Osteoblast (primary cell): ENCODE measurements at places on chromosomes 7 and 10. TPM values are rescaled to one million over a fixed set of nuclear protein-coding genes. Genes with fewer than 3 reads are reported as not detected.
A peak's percentile ranks its signal among the peaks of the same experiment; 100 is the strongest.

Gene BHLHA15
- not detected in 2 replicates for total RNA-seq

GRCh38 chr10:24723386-24723787 lies 300 bp downstream of the ARHGAP21 start:
- H3K4me1 ChIP-seq = peaks cover 33% of the 10 kb centered on the region
- peak overlapping the region; percentile 81 for H3K27ac ChIP-seq
- no peaks in the 10 kb centered on the region for H3K36me3 ChIP-seq
- peak overlapping the region; percentile 91 for H3K4me3 ChIP-seq
- DNase-seq = peak; percentile 88
- no peaks in the 10 kb centered on the region for H3K27me3 ChIP-seq

- no peaks in the 10 kb centered on the region for H3K27me3 ChIP-seq
- no peak overlapping the region for H3K4me3 ChIP-seq
- no peak overlapping the region for H3K27ac ChIP-seq
- H3K36me3 ChIP-seq = no peaks in the 10 kb centered on the region
- H3K4me1 ChIP-seq = no peaks in the 10 kb centered on the region
- DNase-seq = no peak
These were observed 24.2 kb downstream of the AFAP1L2 start for GRCh38 chr10:114380060-114380459.

Gene HTRA1
- 392 and 413 TPM in 2 replicates for total RNA-seq

Gene CUX1
- total RNA-seq = 39.2 and 41.6 TPM in 2 replicates

GRCh38 chr7:156475666-156476065 lies 164.9 kb upstream of the RNF32 start:
- no peak for DNase-seq
- no peaks in the 10 kb centered on the region for H3K36me3 ChIP-seq
- no peak overlapping the region for H3K27ac ChIP-seq
- no peaks in the 10 kb centered on the region for H3K4me1 ChIP-seq
- H3K4me3 ChIP-seq = no peak overlapping the region

Gene COL28A1
- total RNA-seq = 0.29 and 0.36 TPM in 2 replicates

- H3K36me3 ChIP-seq = no peaks in the 10 kb centered on the region
- no peak overlapping the region for H3K4me3 ChIP-seq
- H3K4me1 ChIP-seq = no peaks in the 10 kb centered on the region
- H3K27me3 ChIP-seq = no peaks in the 10 kb centered on the region
- DNase-seq = no peak
These were observed 689.7 kb upstream of the IGFBP3 start for GRCh38 chr7:46610746-46611145.

- no peak overlapping the region for H3K4me3 ChIP-seq
- H3K27ac ChIP-seq = no peak overlapping the region
- H3K4me1 ChIP-seq = no peaks in the 10 kb centered on the region
- H3K36me3 ChIP-seq = no peaks in the 10 kb centered on the region
- H3K27me3 ChIP-seq = no peaks in the 10 kb centered on the region
- no peak for DNase-seq
These were observed 615.0 kb upstream of the MKI67 start for GRCh38 chr10:128741180-128741579.

- no peaks in the 10 kb centered on the region for H3K36me3 ChIP-seq
- H3K4me1 ChIP-seq = no peaks in the 10 kb centered on the region
- no peak overlapping the region for H3K27ac ChIP-seq
- no peak for DNase-seq
- no peak overlapping the region for H3K4me3 ChIP-seq
- H3K27me3 ChIP-seq = no peaks in the 10 kb centered on the region
These were observed 190.3 kb upstream of the GRM3 start for GRCh38 chr7:86453454-86453853.

DNA sequence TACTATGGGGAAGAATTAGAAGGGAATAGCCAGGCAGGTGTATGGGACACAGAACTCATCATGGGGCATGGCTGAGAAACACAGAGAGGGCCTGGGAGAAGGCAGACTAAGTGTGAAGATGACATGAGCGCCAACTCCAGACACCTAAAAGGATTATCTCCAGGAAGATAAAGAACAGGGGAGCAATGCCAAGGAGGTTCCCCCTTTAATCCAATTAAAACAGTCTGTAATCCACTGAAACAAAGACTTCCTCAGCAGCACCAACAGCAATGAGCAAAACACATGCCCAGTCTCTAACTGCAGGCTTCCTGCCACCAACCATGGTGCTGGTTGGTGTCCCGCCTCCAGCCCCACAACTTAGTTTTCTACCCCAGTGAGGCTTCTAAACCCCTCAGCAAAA lies 108.9 kb downstream of the GRID1 start:
- no peaks in the 10 kb centered on the region for H3K27me3 ChIP-seq
- no peak overlapping the region for H3K4me3 ChIP-seq

DNA sequence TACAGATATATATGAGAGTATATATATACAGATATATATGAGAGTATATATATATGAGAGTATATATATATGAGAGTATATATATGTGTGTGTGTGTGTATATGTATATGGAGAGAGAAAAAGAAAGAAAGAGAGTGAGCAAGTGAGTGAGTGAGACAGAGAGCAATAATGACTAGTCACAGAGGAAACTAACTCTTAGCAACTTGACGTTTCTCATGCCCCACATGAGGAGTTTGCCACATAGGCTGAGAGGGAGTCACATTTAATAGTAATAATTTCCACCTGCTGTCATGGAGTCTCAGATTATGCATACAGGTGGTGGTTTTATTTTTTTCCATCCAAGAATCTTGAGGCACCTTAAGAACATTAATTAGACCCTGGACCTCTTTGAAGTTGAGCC lies 199.9 kb downstream of the GATA3 start:
- no peaks in the 10 kb centered on the region for H3K4me1 ChIP-seq
- H3K27ac ChIP-seq = no peak overlapping the region
- H3K4me3 ChIP-seq = no peak overlapping the region
- no peaks in the 10 kb centered on the region for H3K36me3 ChIP-seq
- no peaks in the 10 kb centered on the region for H3K27me3 ChIP-seq

DNA sequence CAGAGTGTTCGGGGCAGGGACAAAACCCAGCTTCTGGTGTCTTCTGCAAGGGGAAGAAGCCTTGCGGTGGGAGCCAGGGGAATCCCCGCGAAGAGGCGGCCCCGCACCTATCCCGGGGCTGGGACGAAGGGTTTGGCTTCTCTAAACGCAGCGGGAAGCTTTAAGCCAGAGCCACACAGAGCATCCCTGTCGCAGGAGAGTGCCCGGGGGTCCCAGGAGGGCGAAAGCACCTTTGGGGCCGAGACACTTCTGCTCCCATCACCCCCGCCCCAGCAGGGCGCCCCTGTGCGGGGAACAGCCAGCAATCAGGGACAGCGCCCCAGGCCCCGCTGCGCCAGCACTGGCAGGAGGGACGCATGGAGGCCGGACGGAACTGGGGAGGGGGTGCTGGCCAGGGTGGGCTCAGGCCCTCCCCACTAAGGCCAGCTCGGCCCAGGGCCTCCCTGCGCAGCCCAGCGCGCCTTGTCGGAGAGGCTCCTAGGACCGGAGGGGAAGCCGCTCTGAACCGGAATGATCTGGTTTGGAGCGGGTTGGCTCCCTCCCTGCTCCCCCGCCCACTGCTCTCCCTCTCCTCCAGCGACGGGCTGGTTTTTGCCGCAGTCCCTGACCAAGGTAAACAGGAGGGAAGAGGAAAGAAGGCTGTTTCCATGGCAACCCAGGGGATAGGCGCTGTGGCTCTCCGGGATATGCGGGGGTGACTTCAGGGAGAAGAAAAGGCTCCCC lies 63.9 kb downstream of the TMEM209 start:
- H3K4me3 ChIP-seq = peak overlapping the region; percentile 71
- peak; percentile 98 for DNase-seq
- H3K27ac ChIP-seq = peak overlapping the region; percentile 90
- peaks cover 29% of the 10 kb centered on the region for H3K4me1 ChIP-seq
- peaks cover 4% of the 10 kb centered on the region for H3K36me3 ChIP-seq

- peaks cover 7% of the 10 kb centered on the region for H3K4me1 ChIP-seq
- H3K27me3 ChIP-seq = peaks cover 3% of the 10 kb centered on the region
- H3K4me3 ChIP-seq = no peak overlapping the region
- H3K27ac ChIP-seq = no peak overlapping the region
- H3K36me3 ChIP-seq = no peaks in the 10 kb centered on the region
These were observed 118.6 kb upstream of the PARD3 start for GRCh38 chr10:34933676-34934075.

- no peaks in the 10 kb centered on the region for H3K4me1 ChIP-seq
- no peaks in the 10 kb centered on the region for H3K36me3 ChIP-seq
These were observed 7.7 kb upstream of the SRGN start for GRCh38 chr10:69080226-69080625.

DNA sequence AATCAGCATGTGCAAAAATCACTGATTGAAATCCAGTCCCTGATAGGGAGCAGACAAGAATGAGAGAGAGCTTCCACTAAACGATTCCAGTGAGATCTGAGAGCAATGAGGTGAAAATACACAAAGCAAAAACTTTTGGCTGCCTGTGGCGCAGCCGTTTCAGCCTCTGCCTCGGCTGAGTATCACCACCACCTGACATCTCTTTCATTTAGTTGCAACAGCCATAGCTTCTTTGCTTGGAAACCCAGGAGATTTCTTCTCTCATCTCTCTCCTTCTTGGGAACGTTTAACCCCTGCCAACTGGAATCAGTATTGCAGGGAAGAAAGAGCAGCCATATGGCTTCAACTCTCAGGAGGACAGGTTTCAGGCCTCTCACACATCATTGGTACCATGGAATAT lies 237.3 kb upstream of the AGK start:
- no peak overlapping the region for H3K4me3 ChIP-seq
- no peaks in the 10 kb centered on the region for H3K4me1 ChIP-seq
- no peaks in the 10 kb centered on the region for H3K36me3 ChIP-seq
- DNase-seq = no peak
